CD4-positive, alpha-beta T cell treated with Interleukin-21 for 1 hour (primary cell): ENCODE measurements at places on chromosomes 2 and 18.

DNA sequence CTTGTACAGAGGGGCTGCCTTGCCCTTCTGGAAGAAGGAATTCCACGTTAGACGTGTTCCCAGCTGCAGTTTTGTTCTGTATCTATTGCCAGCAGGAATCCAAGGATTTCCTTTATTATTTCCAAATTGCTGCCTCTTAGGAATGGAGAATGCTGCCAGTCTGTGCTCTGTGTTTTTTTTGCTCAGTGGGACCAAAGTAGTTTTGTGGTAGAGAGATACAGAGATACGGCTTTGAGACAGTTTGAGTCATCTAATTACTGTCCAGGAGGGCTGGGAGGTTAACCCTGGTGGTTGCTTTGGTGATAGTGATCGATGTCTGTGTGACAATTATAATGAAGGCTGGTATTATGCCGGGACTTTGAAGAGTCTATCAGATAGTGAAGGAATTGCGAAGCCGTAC, 26.3 kb downstream of the ASAP2 start:
- DNase-seq: no peak

DNA sequence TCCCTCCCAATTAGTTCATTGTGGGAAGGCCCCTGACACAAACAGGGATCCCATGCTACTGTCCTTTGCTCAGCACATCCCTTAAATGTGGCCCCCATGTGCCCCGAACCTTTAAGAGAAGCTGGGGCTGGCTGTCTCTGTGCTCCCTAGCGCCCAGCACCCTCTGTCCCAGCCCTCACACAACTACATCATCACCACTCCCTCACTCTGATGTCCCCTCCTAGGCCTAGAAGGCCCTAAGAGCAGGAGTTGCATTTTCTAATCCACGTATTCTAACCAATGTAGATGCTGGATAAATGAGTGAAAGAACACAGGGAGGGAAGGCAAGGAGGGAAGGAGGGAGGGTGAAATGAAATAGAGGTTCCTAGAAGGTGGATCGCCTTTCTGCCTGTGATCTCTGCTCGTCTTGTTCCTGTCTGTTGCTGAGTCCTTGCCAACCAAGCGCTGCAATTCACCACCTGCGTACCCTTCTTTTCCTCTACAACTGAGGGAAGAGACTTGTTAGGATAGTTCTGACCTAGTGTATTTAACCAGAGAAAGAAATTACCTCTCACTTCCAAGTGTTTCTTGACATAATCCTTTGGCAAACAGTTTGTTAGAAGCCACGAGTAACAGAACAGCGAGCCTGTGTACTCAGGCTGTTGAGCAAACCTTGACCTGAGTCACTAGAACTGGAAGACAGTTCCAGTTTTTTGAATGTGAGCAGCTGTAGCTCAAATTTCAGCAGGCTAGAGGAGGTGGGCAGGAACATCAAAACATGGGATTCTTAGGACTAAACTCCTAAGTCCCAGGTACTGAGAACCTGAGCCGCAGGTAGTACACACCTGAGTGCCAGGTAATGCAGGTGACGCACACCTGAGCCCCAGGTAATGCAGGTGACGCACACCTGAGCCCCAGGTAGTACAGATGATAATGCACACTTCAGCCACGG, 181.5 kb upstream of the ID2 start:
- DNase-seq: no peak

DNA sequence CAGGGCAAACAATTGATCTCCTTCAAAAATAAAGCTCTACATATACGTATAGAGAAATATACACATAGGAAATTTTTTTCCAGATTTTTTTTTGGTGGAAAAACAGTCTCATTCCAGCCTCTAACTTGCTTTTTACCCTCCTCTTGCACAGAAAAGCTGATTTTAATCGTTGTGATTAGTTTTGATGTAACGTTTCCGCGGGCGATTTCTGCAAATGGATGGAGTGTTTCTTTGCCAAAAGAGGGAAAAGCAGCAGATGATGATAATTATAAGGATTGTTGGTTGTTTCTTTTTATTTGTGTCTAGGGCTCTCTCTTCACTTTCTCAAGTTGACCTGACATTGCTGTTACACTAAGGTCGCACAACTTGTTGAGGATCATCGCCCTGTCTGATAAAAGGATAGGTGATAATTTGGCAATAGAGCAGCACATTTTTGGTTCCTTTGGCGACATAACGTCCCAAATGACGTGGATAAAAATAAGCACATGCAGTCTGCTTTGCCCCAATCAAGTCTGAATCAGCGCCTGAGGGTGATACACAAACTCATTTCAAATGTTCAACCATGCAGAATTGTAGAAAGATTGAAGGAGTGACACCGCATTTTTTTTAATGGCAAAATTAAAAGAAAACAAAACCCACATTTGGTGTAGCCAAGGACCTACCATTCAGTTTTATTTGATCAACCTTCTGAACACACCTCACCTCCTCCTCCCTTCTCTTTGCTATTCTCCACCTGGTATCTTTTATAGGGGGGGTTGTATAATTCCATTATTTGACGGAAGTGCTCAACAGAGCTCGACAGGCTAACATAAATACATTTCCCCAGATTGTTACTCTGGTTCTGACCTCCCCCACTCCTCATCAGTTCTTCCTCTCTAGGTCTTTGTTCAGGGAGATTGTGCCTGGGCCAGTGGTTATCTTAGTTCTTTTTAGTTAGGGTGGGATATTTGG, 109.6 kb upstream of the KCTD1 start:
- DNase-seq: no peak

DNA sequence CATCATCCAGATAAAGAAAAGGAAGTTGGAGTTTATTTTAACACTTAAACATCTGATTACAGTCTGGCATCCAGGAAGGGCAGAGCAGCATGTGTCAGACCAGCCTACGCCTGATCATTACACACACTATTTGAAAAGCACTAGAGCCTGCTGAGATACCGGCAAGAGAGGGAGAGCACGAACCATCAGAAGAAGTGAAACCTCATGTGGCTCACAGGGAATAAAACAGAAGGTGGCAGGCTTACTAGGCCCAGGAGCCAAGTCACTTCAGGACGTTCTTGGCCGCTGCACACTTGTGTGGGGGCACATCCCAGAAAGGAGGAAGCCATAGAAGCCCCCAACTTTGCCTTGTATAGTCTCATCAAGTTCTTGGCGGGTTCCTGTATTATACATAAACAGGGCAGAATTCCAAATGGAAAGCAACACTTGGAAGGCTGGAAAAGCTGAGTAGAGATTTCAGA, 105.5 kb downstream of the UGGT1 start:
- DNase-seq: no peak

GRCh38 chr2:224813578-224813977, 97.4 kb upstream of the CCDC195 start:
- DNase-seq: no peak

GRCh38 chr18:54787121-54787520, 41.2 kb upstream of the RAB27B start:
- DNase-seq: no peak

- no peak for DNase-seq
Observed at GRCh38 chr2:109382226-109382895, 231.4 kb downstream of the SEPTIN10 start.

- no peak for DNase-seq
Observed at GRCh38 chr18:41829647-41830516, 125.2 kb upstream of the PIK3C3 start.

DNA sequence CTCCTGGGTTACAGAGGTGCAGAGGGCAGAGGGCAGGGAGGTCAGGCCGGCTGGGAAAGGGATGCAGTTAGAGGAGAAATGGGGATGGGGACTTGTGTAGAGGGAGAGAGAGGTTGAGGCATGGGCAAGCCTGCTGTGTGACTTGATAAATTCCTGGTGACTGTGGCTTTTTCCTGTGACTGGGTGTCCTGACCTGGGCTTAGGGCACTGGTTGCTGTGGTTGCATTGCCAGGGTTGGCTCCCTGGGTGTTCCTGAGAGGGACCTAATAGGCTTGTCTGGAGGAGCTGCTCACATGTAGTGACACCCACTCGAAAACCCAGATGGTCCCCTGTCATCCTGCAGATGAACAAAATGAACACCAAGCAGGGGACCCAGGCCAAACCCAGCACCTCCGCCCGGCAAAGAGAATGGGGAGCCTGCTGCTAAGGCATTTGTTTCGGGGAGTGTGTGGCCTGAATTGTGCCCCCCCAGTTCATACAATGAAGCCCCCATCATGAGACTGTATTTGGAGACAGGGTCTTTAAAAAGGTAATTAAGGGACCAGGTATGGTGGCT, 78.6 kb downstream of the VWA3B start:
- DNase-seq: no peak

GRCh38 chr18:49834258-49834657, 20.9 kb upstream of the ACAA2 start:
- no peak for DNase-seq

- peak; percentile 1 for DNase-seq
Observed at GRCh38 chr18:69567813-69568488, 167.3 kb downstream of the DOK6 start.

GRCh38 chr2:135997380-135997779, 12.0 kb upstream of the DARS1 start:
- no peak for DNase-seq

GRCh38 chr2:96214554-96214953, 5.9 kb upstream of the STARD7 start:
- no peak for DNase-seq

DNA sequence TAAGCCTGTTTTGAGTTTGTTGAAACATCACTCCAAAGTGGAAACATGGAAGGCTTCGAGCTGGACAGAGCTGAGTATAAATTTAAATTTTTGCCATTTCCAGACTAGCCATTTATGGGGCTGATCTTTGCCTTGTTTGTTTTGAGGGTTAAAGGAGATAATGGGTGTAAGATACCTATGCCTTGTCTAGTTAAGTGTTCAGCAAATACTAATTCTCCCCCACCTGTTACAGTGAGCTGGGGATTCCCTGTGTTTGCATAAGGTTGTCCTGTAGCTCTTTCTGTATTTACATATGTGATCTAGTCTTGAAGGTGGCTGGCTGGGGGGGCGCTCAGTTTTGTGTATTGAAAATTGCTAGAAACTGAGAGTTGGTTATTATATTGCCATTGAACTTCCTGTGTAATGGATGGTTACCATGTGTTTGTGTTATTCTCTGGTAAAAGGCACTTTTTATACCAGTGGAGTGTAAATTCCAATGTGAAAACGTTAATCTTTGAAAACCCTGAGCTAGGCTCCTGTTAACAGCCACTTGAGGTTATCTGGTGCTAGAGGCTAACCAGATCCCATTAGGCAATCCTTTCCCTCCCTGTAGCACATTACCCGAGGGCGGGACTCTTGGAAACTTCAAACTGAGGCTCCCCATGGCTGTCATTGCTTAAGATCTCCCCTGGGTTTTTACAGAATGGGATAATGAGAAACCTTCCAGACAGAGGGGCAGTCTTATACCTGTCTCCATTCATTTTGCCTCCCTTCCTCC, 26.7 kb downstream of the TANC1 start:
- DNase-seq: no peak

DNA sequence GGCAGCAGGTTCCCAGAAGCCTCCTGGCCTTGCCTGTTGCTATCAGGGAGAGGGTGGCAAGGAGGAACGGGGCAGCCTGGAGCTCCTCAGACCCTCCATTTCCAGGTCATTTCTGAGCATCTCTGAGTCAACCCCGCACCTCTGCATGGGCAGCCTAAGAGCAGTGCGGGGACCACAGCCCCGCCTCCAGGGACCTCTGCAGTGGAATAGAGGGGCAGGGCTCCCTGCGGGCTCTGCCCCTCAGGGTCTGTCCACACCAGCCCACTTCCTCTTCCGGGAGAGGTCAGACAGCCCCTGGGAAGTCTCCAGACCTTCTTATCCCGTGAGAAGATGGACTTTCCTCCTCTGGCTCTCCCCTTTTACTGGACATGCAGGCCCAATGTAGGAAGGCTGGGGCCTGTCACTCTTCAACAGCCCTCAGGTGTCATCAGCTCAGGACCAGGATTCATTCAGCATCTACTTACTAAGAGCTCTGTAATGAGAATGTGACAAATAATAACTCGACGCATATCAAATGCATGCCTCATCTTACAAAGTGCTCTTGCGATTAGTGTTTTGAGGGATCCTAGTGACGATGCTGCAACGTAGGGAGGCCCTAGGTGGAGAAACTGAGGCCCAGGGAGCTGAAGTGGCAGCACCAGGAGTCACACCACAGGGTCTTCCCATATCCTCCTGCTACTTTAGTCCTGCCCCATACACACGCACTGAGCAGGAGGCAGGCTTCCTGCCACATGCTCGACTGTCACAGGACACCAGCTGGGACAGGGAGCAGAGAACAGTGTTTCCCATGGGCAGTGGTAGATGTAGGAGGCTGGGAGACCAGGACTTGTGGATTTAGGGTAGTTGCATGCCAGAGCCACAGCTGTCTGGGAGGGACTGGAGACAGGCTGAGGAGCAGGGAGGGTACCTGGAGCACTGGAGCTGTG, 28.0 kb downstream of the SH2D6 start:
- DNase-seq: no peak

- no peak for DNase-seq
Observed at GRCh38 chr2:233892793-233893192, 24.4 kb upstream of the TRPM8 start.

DNA sequence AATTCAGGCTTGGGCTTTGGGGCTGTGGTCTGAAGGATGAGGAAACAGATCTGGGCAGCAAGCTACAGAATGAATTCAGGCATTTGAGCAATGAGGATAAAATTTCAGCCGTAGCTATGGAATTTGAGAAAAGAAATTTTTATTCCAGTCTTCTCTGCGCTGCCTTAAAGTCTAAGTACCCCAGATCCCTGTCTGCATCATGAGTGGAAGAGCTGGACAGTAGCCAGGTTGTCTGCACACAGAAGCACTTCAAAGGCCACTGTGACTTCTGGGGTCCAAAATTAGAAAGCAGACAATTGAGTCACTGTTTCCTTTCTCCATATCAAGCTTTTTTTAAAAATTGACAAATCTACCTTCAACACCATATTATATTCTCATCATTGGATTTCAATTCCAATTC, 787.6 kb upstream of the GCFC2 start:
- DNase-seq: no peak

GRCh38 chr2:151482171-151482725, 72.5 kb downstream of the RIF1 start:
- no peak for DNase-seq

DNA sequence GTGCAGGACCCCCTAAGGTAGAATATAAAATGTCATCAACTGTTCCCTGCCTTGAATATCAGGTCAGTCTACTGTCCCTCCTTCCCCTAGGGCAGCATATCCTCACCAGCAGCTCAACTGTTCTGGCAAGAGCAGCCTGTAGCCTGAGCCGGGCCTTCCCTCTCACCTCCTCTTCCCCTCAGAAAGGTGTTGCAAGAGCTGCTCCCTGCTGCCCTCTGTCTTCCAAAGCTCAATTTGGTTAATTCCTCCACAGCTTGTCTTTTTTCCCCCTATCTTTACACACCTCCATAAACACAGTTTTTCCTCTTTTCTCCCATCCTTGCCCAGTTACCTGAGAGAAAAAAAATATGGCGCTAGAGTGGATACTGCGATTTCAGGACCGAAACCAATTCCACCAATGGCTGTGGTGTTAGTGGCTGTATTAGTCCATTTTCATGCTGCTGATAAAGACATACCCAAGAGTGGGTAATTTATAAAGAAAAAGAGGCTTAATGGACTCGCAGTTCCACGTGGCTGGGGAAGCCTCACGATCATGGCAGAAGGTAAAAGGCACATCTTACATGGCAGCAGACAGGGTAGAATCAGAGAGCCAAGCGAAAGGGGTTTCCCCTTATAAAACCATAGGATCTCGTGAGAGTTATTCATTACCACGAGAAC, 184.7 kb downstream of the MREG start:
- peak; percentile 31 for DNase-seq
